Activated CD4-positive, alpha-beta memory T cell treated with anti-CD3 and anti-CD28 coated beads, Interleukin-2, amount 10 ng/mL, durations not matched to agents 7 days and 5 days (primary cell): ENCODE measurements at places on chromosomes 1 and 21. TPM values are rescaled to one million over a fixed set of nuclear protein-coding genes. Genes with fewer than 3 reads are reported as not detected.

- peak; percentile 84 for DNase-seq
Observed at GRCh38 chr1:35577071-35577998, 4.2 kb downstream of the TFAP2E start.

GRCh38 chr1:180253585-180254495 is 23.8 kb downstream of the LHX4 start:
- DNase-seq = no peak

- no peak for DNase-seq
Observed at GRCh38 chr1:84415396-84415795, 17.1 kb downstream of the DNASE2B start.

DNA sequence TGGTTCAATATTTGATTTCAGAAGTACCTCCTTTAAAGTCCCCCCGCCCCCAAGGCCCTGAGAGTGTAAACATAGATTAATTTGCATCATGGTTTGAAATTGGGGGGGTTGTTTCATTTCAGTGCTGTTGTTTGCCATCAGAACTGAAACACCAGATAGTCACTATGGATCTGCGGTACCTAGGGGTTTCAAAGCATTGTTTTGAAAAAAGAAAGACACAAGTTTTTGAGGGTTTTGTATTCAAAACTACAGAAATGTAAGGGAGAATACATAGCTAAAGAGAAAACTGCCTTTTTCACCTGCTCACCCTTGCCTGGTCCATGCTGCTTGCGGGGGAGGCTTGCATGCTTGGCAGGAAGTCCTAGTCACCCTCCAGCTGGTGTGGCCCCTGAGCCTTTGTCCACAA is 59.3 kb downstream of the ACP6 start:
- DNase-seq = no peak

DNA sequence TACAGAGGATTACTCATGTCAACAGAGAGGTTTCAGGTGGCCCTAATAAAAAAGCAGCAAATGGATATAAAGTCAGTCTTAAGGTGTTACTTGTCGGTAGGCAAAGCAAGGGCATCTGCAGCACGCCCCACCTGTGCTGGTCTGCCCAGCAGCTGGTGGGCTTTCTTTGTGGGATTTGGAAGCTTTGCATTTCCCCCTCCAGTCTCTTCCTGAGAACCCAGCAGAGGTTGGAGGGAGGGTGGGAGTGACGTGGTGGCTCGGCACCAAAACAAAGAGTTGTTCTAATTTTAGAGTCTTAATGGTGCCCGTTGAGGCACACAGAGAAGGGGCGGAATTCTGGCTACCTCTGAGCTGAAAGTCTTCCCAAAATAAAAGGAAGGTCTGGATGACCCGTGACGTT is 4.8 kb upstream of the PCBP3 start:
- DNase-seq = no peak

DNA sequence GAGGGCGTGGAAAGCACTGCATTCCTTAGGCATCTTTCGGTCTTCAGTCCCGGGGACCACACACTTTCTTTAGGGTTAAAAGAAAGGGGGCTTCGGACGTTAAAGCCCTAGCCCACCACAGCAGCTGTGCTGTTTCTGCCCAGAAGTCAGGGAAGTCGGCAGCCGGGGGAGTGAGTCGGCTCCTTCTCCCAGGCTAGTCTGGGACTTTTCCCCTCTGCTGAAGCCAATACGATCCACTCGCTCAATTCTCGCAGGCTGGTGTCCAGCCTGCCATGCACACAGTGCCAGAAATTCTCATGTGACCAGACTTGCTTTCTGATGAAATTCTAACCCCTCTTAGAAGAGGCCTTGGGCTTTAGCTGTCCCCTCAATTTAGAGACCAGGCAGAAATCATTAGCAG is 67.7 kb downstream of the BCAR3 start:
- DNase-seq = no peak

DNA sequence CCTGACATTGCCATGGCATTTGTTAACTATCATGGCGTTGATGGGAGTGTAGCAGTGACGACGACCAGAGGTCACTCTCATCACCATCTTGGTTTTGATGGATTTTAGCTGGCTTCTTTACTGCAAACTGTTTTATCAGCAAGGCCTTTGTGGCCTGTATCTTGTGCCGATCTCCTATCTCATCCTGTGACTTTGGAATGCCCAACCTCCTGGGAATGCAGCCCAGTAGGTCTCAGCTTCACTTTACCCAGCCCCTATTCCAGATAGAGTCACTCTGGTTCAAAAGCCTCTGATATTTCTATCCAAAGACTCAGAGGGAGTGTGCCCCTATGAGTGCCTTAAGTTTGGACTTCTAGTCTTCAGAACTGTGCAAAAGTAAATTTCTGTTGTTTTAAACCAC is 130.1 kb downstream of the ADAMTS1 start:
- DNase-seq = no peak

Gene CHRNB2
- total RNA-seq = not detected

DNA sequence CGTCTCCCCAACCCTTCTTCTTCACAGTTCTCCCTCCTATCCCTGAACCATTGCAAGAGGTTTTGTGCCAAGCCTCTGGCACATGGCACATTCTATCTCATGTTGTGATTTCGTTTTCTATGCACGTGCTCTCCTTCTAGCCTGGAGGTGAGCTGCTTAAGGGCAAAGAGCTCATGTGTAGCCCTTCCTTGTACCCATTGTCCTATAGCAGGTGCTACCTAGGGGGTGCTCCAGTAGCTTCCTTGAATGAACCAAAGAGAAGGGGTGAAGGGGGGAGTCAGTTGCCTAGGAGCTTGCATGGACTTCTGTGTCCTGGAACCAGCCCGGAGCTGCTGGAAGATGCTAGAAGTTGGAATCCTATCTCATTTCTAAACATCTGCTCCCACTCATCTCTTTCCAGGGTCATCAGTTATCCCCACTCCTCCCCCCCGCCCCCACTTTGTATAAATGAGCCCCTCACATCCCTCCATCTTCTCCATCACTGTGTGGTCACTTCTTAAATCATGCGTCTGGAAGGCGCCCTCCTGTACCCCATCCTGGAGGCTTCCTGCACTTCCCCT is 535 bp upstream of the DISC1 start:
- no peak for DNase-seq

Gene TNFSF4
- 0.83 TPM for total RNA-seq

DNA sequence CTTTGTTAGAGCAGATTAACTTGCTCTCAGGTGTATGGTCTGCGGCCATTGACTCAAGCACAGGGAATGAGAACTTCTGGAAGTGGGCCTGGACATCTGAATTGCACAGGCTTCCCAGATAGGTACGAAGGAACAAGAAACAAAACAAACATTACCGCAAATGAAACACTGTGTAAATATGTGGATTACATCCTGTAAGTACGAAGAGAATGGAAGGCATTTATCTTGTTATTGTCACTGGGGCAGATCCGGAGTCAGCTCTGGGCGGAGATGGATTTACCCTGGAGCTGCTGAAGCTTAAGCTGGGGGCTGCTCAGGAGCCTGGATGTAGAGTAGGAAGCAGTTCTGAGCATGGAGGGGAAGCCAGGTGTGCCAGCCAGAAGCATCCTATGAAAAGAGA is 6.8 kb downstream of the HES2 start:
- no peak for DNase-seq

Gene FMO3
- not detected for total RNA-seq

Gene GJA5
- total RNA-seq = not detected

Gene UBE2U
- not detected for total RNA-seq

- DNase-seq = no peak
Observed at GRCh38 chr1:6180268-6180706, at the start of gene CHD5. TSS of gene CHD5 (minus strand) at chr1:6180321. CDS start at chr1:6180023, 298 bp downstream.

GRCh38 chr1:41546833-41547135 is 62.3 kb upstream of the EDN2 start:
- DNase-seq = no peak

Gene RORC
- 25.8 TPM for total RNA-seq

DNA sequence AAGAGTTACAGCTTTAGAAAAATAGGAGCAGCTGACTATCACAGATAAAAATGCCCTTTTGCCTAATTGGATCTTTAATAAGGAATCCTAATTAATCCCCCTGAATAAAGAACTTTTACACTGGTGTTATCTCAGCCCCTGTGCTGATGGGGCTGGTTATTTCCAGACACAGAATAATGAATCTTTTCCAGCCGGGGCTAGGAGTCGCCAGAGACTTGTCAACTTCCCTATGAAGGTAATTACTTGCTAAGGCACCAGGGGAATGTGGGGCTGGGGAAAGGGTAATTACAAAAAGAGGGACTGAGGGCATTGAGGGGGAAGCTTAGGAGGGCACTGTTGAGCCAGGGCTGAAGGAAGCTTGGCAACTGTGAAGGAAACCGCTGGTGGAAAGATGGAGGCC is 34.5 kb downstream of the HMGB4 start:
- no peak for DNase-seq

DNA sequence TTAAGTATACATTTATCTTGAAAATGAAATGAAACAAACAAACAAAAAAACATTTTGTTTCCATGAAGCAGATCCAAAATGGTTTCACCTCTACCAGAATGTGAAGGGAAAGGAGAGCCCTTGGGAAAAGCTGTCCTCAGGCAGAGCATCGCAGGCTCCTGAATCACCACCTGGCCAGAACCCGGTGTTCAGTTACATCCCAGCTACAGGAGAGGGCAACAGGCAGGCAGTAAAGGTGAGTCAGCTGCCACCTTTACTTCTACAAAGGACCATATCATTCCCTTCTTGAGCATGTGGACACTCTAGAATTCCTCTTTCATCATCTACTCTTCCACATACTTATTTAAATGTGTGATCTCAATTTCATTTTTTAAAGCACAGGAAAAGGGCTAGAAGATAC is 151.2 kb downstream of the PIGK start:
- DNase-seq = no peak

Gene XCL1
- total RNA-seq = 0.33 TPM

Gene PCAT6
- total RNA-seq = 1.9 TPM

DNA sequence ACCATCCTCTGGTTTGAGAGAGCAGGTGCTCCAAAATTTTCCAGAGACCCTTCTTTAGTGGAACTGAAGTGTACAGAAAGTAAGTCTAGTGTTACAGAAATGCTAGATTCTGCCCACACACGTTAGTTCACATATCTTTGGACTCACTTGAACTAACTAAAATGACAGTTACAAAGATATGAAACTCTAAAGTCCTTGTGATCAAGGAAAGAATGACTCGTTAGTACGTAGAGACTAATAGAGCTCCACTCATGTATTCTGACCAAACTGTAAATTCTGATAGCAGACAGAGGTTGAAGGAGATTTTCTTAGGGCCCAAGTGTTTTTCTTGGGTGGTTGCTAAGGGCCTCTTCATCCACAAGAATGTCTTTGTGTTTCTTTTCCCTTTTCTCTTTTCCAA is 491.5 kb upstream of the B3GALT2 start:
- no peak for DNase-seq

Gene PRAMEF10
- not detected for total RNA-seq

DNA sequence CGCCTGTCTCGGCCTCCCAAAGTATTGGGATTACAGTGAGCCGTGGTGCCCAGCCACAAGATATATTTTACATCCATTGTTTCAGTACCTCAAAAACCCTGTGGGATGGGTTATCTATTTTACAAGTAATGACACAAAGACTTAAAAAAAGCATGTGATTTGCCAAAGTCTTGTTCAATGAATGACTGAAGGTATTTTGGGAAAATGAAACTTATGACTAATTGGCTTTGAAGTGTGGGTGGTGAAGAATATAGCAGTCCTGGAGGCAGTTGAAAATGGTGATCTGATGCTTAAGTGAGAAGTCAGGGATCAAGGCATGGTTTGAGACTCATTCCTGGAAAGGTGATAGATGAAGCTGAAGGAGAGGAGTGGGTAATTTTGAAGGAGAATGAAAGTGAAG is 3.0 kb downstream of the SWT1 start:
- DNase-seq = no peak

Gene FALEC
- total RNA-seq = not detected

- DNase-seq = no peak
Observed at GRCh38 chr1:17551755-17552234, 12.3 kb downstream of the ARHGEF10L start.

DNA sequence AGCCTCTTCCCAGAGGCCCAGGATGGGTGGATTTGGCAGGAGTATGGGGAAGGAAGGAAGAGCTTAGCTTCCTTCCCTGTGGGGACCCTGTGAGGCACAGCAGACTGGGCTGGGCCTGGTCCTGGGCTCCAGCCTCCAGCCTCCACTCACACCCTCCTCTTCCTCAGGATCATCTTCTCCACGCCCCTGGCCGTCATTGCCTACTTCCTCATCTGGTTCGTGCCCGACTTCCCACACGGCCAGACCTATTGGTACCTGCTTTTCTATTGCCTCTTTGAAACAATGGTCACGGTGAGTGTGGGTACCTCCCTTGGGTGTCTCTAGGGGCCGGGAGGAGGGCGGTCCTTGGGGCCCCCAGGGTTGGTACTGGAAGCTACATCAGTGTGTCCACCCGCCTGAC is 10.1 kb downstream of the MFSD2A start:
- no peak for DNase-seq

- DNase-seq = peak; percentile 17
Observed at GRCh38 chr1:151846686-151847237, 6.8 kb downstream of the THEM5 start.

DNA sequence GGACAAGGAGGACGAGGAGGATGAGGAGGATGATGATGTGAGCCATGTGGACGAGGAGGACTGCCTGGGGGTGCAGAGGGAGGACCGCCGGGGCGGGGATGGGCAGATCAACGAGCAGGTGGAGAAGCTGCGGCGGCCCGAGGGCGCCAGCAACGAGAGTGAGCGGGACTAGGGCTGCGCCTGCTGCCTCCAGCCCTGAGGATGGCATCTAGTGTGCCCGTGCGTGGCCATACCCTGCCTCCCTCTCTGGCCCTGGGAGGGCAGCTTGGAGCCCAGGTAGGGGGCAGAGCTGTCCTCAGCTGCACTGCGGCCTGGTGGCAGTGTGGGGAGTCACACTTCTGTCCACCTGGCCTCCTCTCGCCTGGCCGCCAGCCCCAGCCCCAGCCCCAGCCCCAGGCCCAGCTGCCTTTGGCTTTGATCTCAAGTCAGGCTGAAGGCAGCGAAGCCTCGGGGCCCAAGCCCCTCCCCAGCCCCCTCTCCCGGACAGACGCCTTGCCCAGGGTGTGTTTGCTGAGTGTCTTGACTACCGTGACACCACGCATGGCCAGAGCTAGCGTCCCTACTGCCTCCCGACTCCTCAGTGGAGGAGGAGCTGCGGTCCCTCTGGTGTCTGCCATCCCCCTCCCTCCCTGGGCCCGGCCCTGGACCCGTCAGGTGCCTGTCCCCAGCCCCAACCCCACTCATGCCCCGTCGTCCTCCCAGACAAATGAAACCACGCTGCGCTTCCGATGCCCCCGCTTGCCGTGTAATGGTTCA is 155.2 kb downstream of the PEX14 start:
- no peak for DNase-seq

Gene LAMC1
- total RNA-seq = 0.53 TPM

GRCh38 chr1:235683653-235684052 is 34.1 kb upstream of the GNG4 start:
- no peak for DNase-seq
